ENCODE measurements at places on chromosomes 2 and 18. TPM values are rescaled to one million over a fixed set of nuclear protein-coding genes. Genes with fewer than 3 reads are reported as not detected.
A peak's percentile ranks its signal among the peaks of the same experiment; 100 is the strongest.

DNA sequence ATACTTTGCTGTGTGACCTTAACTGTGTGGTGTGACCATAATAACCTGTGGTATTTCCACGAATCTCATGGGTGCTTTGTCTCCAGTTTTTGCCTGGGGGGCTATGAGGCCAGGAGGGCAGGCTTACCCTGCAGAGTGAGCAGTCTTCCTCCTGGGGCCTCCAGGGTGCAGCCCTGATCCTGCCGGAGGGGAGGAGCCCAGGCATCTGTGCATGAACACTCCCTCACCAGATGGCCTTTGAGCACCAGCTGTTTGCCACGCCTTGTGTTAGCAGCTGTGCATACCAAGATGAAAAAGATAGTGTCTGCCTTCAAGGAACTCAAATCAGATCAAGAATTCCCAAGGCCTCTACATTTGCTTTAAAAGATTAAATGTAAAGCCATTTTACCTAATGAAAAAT lies 75.0 kb upstream of the RBM44 start:
- peak; percentile 50 for DNase-seq

DNA sequence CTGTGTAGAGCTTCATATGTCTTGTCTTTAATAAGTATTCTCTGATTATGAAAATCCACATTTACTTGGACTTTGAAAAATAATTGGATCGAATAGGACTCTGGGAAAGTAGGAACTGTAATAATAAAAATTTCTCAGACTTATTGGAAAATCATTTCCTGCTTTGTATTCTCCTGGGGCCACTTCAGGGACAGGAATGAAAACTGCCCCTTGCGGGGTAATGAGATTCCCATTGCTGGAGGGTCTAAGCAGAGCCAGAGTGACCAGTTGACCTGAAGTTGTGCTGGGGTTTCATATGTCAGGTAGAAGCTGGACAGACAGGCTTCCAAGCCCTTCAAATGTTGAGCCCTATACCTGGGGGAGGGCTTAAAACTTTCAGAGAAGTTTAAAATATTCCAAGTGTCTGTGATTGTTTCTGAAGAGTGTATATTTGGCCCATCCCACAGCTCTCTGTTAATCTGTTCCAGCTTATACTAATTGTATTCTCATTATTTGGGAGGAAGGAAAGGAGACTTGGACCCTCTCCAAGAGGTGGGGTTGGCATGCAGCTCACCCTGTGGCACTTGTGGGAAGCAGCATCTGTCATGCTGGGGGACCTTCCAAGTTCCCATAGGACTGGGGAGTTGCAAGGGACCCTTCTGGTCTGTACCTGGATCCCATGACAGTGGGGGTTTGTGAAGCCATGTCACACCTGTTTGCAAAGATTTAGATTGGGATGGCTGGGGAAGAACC lies 268.7 kb upstream of the ATP5MC3 start:
- no peak for DNase-seq

DNA sequence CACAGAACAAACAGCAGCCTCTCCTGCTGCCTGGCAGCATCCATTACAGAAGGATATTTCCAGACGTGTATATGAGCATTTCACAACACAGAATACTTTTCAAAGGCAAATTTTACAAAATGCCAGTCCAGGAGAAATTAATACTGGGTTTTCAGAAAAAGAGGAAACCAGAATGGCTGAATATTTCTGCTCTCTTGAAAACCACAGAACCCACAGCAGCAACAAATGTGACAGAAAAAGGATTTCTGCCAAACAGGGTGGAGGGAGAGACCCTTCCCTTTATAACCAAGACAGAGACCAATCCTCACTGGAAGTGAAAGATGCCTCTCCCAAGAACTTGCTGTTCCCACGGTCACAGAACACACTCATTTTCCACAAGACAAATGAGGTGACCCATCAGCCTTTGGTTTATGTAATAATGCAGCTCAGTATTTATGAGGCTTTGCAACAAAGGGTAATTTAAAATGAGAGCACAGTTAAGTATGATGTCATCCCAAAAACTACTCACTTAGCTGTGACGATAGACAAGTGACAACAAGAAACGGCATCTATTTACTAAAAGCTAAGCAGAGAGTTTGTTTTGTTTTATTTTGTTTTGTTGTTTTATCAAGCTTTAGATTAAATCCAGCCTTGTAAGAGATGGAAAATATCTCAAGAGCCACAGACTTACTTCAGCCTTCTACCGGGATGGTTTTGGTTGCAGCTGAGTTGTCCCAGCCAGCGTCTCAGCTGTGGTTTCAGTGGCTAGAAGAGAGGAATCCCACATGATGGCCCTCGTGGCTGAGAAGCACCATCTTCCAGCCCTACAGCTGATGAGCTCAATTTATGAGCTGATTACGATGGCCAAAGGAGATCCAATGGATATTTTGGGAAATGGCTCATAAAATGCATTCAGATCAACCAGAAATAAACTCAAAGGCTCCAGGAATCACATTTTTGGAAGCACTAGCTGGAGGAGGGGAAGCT lies 249.3 kb upstream of the AGAP1 start:
- DNase-seq = peak; percentile 63

DNA sequence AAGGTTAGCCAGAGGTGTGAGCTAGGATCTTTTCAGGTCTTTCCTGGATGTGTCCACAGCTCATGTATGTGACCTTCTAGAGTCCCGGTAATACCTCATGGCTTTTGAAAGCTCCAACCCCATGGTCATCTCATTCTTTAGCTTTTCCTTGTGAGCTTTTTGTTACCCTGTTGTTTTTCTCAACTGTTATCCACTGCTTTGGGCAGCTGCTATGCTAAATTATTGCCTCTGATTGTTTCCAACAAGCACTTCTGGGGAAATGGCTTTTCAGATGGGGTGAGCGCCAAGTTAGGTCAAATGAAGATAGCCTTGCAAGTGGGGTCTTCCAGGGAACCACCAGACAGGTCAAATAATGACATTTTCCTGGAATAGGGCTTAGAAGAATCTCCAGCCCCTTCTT lies 27.9 kb downstream of the ME2 start:
- DNase-seq = no peak

DNA sequence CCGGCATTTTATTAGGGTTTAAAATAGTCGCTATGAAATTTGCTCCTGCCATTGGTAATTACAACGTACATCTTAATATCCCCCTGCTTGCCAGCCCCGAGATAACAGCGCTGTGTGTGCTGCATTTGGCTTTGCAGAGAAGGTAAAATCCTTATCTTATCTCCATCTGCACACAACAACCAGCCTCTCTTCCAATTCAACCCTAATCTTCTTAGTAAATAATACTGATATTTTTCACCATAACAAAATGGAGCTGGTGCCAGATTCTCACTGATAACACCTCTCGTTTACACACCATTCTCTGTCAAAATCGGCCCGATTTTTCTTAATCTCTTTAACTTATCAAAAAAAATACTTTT lies 61.4 kb upstream of the SIX3 start:
- no peak for DNase-seq

- DNase-seq = peak; percentile 17
Observed at GRCh38 chr2:144288438-144288837, 231.5 kb downstream of the ZEB2 start.

GRCh38 chr18:24570716-24571115 lies 110.3 kb downstream of the HRH4 start:
- no peak for DNase-seq

GRCh38 chr2:209875270-209875669 lies 103.6 kb downstream of the UNC80 start:
- no peak for DNase-seq

DNA sequence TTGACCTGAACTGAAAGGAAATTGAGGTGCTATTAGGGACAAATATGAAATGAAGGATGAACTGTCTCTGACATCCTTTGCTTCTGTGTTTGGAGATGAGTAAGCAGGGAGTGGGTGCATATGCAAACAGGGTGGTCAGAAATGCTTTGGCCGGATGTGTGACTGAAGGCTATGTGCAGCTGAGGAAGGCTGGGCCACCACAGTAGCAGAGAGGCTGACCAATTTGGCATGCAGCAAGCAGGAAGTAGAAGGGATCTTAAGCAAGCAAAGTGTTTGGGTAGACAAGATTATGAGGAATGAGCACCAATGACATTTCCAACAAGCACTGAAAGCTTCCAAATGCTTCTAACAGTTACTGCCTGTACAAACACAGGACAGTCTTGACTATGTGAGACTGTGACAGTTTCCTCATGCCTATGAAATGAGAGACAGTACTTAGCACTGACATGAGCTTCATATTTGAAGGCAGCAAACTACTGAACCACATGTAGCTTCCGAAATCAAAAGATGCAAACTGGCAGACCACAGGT lies 3.3 kb upstream of the ACTR3 start:
- DNase-seq = peak; percentile 91

- no peak for DNase-seq
Observed at GRCh38 chr2:7424481-7424880, 507.3 kb downstream of the RNF144A start.

GRCh38 chr2:232896720-232897597 lies 26.9 kb downstream of the SNORC start:
- no peak for DNase-seq

The TMEM182 gene
- total RNA-seq = 5.8 TPM

The RSAD2 gene
- total RNA-seq = 11.8 TPM

The KCNE4 gene
- 0.34 TPM for total RNA-seq

The ARMC9 gene
- total RNA-seq = 42.7 TPM

The DOK6 gene
- total RNA-seq = 3.1 TPM

The IL1B gene
- not detected for total RNA-seq

Measured in astrocyte (in vitro differentiated cells and primary cell).